ENCODE measurements at places on chromosomes 6 and 20.

- DNase-seq: no peak
Observed at GRCh38 chr6:89667872-89668556, 29.5 kb upstream of the LYRM2 start.

GRCh38 chr6:109434456-109434855, 6.0 kb downstream of the PPIL6 start:
- DNase-seq: no peak

DNA sequence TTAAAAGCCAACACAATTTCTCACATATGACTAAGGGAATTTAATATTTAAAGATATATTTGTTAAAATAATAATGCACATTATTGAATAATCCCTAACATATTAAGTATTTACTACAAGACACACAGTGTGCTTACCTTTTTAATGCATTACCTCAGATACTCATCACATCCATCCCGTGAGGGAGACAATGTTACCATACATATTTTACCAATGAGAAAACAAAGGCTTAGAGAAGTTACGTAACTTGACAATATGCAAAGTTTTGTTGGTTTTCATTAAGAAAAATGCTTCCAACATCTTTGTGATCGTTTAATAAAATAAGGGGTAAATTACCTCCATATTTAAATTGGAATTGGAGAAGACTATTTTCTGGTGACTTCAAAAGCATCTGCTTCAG, 4.3 kb downstream of the IFNGR1 start:
- DNase-seq: no peak

- no peak for DNase-seq
Observed at GRCh38 chr6:148830614-148831013, 83.8 kb downstream of the UST start.

- no peak for DNase-seq
Observed at GRCh38 chr6:108846101-108846500, 2.1 kb upstream of the ARMC2 start.

DNA sequence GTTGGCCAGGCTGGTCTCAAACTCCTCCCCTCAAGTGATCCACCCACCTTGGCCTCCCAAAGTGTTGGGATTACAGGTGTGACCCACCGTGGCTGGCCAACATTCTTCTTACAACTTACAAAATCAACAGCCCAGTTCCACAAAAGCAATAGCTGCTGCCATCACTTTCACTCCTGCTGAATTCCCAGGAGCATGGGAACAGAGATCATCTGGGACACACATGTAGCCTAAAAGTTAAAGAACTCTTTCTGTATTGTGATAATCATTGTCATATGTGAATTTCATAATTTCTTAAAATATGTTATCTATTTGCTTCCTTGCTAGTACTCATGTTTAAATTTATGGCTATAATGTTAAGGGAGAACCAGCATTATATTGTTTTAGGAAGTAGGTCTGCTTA, 51.7 kb downstream of the NCOA6 start:
- no peak for DNase-seq

DNA sequence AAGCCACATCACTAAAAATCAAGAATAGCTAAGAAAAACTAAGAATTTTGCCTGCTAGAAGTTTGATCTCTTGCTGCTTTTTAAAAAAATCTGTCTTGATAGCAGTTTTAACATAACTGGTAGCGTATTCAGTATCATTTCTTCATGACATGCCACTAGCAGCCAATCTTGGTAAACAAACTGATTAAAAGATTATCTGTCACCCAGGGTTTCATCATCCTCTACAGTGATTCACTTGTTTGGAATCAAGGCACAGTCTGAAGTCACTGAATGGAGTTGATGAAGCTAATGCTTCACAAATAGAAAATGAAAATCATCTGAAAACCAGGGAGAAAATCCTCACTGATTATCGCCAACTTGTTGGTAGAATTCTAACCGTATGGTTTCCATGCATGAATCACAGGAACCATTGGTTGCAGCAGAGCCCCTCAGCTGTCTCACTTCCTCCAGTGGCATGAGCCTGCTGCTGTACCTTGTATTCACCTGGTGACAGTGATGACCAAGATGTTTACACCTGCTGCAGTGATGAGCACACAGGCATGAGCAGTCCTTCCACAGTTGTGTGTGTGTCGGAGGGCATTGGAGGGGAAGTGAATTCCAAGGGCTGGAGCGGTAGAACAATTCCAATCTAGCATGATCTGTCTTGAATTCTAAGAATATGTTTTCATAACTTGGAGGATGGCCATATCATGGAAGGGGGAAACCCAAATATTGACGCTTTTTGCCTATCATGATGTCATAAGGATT, 275.0 kb downstream of the KHDC1L start:
- DNase-seq: no peak

DNA sequence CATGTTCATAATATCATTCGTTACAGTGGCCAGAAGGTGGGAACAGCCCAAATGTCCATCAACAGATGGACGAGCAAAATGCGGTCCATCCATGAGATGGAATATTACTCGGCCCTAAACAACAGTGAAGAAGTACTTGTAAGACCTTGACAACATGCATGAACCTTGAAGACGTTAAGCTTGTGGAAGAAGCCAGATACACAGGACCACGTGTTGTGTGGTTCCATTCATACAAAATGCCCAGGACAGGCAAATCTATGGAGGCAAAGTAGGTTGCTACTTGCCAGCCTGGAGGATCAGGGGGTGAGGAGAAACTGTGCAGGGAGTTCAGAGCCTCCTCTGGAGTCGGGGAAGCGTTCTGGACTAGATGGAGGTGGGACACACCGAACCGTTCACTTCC, 207.1 kb downstream of the ERMARD start:
- no peak for DNase-seq

GRCh38 chr20:34713194-34713943, 9.2 kb downstream of the TP53INP2 start:
- DNase-seq: no peak

DNA sequence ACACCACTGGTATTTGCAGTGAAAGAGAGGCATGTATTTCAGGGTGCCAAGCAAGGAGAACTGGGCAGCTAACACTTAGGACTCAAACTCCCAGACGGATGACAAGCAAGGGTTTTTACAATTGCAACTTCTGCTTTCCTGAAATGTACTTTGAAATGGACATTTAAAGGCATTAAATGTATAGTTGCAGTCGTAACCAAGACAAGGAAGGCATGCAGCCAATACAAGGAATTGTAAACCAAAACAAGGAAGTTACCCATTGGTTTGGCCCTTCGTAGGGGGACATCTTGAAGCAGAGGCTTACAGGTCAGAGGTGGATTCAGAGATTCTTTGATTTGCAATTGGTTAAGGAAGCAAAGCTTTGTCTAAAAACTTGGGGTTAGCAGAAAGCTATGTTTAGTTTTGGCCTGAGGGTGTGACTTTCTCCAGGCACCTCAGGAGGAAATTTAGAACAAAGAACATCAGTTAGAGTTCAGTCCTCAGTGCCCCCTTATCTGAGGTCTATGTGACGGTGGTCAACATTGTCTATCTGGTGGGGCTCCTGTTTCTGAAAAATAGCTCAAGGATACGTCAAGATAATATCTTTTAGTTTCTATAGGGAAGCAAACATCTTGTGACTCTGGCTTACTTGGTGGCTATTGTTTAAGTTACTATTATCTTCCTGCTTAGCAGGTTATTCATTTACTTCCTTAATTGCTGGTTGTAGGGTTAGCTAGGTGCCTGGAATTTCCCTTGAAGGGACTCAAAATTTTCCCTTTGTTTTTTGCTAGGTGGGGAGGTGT, 266.0 kb downstream of the CD83 start:
- DNase-seq: no peak

DNA sequence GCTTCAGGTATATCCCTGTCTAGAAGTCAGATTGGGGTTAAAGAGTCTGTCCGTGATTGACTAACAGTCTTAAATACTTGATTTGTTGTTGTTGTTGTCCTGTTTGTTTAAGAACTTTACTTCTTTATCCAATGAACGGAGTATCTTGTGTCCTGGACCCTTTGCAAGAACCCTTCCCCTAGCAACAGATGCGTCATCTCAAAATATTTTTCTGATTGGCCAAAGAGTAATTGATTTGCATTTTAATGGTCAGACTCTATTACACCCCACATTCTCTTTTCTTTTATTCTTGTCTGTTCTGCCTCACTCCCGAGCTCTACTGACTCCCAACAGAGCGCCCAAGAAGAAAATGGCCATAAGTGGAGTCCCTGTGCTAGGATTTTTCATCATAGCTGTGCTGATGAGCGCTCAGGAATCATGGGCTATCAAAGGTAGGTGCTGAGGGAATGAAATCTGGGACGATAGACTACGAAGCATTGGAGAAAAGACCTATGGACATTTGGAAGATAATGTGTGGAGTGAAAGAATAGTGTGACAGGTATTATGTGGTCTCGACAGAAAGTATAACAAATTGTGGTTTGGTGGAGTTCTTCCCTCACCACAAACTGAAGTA, at the start of gene HLA-DRA:
Gene HLA-DRA, plus strand, starts transcription at position 286 of the 613 bp plus-strand sequence. Its CDS starts 64 bp downstream, at position 350.
- DNase-seq: peak; percentile 32

DNA sequence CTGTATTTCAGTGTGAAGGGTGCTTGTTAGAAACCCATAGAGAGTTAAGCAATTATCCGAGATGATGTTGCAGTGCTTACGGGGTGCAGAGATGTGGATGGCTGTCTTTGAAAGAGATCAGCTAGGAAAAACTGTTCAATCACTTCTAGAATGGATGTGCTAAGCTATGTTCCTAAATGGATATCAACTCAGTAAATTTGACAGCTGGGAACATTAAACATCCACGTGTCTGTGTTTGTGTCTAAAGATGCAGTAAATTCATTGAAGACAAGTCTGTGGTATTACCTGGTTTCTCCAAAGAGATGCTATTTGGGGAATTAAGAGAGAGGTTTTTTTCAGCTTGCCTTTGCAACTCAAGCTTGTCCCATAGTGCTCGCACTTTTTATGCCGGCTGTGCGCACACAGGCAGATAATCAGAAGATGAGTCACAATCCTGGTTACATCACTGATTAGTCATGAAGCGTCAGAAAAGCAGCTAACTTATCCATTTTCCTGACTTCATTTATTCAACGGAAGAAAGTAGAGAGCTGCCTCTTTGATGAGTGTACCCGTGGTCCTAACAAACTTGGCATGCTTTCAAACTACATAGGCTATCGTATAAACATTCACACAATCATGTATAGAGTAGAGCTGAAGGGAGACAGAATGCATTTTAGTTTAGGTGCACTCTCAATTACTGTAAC, 691.7 kb upstream of the SLC35B3 start:
- DNase-seq: no peak

GRCh38 chr6:112235956-112236355, 18.4 kb downstream of the LAMA4 start:
- DNase-seq: peak; percentile 49

GRCh38 chr6:170198298-170198697, 92.6 kb downstream of the DLL1 start:
- DNase-seq: no peak

- DNase-seq: no peak
Observed at GRCh38 chr6:9621276-9621675, 793.6 kb downstream of the TFAP2A start.

DNA sequence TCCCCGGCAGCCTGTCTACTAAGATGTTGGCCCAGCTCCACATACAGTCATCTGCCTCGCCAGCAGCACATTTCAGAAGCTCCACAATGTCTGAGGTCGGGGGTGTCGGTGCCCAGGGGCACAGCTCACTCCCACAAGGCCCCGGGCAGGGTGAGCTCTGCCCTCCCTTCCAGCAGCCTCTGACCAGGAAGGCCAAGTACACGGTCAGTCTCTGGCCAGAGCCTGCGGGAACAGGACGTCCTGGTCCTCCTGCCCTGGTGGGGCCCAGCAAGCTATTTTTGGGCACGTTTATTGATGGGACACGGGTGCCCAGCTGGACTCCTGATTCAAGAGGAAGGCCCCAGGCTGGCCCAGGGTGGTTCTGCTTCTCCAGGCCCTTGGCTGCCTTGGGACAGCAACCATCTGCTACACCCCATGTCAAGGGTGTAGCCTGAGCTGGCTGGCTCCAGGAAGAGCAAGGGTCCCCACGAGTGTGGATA, 114.9 kb upstream of the PTPN1 start:
- no peak for DNase-seq

GRCh38 chr6:46186583-46186982, 15.8 kb upstream of the ENPP5 start:
- no peak for DNase-seq

DNA sequence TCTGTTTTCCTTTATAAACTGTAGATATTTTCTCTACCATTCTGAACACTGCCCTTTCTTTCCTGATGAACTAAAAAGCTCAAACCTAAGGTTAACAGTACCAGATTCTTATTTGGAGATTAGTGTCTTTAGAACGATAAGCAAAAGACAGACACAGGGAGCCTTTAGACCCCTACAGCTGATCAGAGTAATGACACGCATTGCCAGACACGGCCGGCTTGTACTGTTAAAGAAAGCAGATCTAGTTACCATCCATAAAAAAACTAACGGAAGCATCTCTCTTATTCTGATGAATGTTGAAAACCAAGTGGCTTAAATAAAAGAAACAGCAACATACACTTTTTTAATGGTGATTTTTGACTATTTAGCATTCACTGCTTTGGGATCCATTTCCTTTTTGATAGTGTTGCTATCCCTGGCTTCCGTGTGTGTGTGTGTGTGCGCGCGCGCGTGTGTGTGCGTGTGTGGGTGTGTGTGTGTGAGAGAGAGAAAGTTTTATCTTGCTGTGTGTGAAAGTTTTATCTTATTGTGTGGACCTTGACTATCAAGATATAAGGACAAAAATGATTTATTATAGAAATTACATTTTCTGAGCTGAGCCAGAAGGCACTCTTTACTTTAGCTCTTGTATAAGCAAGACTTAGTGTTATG, 95.6 kb upstream of the SLC35B3 start:
- no peak for DNase-seq

GRCh38 chr6:36853325-36853724, 14.1 kb upstream of the CPNE5 start:
- DNase-seq: no peak

- DNase-seq: no peak
Observed at GRCh38 chr6:14867802-14868201, 378.1 kb upstream of the JARID2 start.

- no peak for DNase-seq
Observed at GRCh38 chr6:128882991-128883611, at the start of gene LAMA2. TSS of gene LAMA2 (plus strand) at chr6:128883138. CDS start at chr6:128883246, 108 bp downstream.

DNA sequence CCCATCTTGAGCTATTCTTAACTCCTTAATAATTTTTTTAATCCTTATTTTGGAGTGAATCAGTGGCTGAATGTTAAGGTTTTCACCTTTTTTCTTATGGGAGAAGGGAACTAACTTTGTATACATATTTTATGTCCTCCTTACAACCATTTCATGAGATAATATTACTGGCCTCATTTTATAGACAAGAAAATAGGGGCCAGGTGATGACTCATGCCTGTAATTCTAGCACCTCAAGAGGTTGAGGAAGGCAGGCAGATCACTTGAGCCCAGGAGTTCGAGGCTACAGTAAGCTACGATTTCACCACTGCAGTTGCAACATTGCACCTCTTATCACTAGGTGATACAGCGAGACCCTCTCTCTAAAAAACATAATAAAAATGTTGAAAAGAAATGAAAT, 128.7 kb downstream of the TMEM242 start:
- no peak for DNase-seq

GRCh38 chr20:1417273-1417672, 24.4 kb upstream of the FKBP1A start:
- no peak for DNase-seq

Measured in activated naive CD4-positive, alpha-beta T cell treated with anti-CD3 and anti-CD28 coated beads, Interleukin-2, amount 10 ng/mL, durations not matched to agents 7 days and 5 days (primary cell).